ENCODE measurements at places on chromosomes 16 and 17.
A peak's percentile ranks its signal among the peaks of the same experiment; 100 is the strongest.

GRCh38 chr17:80738020-80738808 is 193.6 kb downstream of the RPTOR start:
- no peak for DNase-seq

- peak; percentile 61 for DNase-seq
These were observed 12.0 kb upstream of the CD300A start for GRCh38 chr17:74454197-74455024.

GRCh38 chr16:14196011-14196410 is 124.9 kb downstream of the MRTFB start:
- no peak for DNase-seq

GRCh38 chr17:8724451-8724850 is 20.2 kb downstream of the CCDC42 start:
- DNase-seq = no peak

- peak; percentile 41 for DNase-seq
These were observed at the start of gene NME3 for GRCh38 chr16:1771188-1771863. Gene NME3, minus strand, starts transcription at chr16:1771543. Its CDS starts 9 bp downstream, at chr16:1771534.
